ENCODE measurements at places on chromosomes 4 and X.

DNA sequence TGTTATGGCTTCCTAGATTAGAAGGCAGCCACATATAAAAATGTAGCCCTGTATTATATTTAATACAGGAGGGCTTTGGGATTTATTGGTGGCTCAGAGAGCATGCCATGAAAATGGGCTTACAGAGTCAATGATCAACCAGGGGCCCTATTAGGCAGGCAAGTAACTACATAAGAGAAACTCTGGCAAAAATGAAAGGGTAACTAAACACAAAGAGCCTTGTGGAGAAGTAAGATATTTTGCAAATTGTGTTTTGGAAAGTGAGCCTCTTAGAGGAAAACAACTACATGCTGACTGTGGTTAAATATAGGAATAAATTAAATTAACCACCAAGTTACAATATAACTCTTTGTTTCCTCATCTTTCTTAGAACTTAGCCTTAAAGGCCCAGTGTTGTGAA is 5.5 kb downstream of the SAT1 start:
- DNase-seq: no peak

DNA sequence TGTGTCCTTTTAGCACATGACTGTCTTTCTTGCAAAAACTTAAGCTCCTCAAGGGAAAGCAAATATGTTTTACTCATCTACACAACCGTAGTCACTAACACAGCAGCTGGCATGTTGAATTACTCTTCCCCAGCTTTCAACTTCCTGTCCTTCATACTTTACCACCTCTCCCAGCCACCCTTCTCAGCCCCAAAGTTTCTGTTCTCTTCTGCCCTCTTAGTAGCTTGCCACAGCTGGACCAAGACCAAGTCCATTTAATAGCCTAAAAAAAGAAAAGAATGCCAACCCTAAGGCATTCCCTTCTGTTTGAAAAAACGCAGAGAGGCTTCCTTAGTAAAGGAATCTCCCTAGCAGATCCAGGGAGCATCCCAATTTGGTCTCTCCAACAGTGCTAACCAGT is 36.8 kb downstream of the SRPX2 start:
- DNase-seq: no peak

DNA sequence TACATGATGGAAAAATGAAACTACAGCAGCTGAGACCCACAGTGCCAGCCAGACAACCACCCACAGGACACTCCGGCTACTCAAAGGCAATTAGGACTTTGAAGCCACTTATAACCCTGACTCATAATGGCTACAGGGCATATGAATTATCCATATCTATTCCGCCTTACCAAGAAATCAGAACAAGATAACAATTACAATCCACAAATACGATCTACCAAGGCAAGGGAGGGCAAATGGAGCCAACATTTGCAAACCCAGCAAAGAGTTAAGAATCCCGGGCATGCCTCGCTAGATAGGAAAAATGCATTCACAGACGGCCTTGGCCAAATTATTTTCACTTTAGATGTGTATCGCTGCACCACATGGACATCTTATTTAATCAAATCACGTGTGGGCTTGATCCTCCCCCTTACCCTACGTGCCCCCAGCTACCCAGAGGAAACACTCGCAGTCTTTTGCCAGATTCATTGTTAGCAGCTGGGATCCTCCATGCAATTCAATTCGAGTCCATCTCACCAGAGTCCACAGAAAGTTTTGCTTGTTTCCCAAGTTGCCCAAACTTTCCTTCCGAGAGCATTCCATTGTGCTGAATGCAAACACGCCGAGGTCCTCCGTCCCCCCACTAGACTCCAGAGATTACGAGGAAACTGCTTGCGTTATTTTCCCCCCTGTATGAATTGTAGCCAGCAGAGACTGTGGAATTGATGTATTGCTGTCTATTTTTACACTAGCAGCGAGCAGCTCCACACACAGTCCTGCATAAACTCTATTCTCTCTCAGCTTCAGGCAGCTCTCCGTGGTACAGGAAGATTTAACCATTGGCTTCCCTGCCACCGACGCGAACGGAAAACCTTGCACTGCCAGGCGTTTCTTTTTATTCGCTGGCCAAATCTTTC is 1.2 kb downstream of the PPARGC1A start:
- DNase-seq: peak; percentile 87

DNA sequence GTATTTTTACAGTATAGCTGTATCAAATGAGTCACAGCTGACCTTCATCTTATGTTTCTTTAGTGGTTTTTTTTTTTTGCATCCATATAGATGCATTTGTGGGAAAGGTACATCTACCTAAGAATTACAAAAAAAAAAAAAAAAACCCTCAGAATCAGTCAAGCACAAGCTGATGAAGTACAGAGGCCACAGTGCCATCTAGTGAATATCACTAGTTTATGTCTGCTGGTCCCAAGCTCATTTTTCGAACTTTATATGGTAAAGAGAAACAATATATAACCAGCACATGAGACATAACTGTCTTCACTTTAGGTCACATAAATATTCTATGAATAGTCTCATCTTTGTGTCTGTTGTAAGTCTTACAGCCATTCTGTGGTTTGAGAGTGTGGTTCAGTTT is 220.1 kb downstream of the DLG3 start:
- no peak for DNase-seq

DNA sequence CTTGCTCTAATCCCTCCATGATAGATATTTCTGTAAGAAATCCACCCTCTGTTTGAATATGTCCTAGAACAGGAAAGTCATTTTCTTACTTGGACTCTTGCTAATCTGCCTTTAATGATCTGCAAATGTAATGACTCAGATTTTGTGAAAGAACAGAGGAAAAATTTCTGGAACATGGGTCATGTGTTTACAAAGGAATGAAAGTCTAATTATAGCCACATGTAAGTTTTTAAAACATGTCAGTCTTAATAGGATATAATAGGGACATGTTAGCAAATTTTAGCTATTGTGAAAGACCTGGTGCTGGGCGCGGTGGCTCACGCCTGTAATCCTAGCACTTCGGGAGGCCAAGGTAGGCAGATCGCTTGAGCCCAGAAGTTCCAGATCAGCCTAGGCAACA is 47.6 kb downstream of the GRK4 start:
- peak; percentile 64 for DNase-seq

GRCh38 chr4:95674521-95674981 is 125.8 kb upstream of the UNC5C start:
- DNase-seq: no peak

- DNase-seq: no peak
Measured at GRCh38 chrX:45712067-45712466, 511.4 kb upstream of the DIPK2B start.

DNA sequence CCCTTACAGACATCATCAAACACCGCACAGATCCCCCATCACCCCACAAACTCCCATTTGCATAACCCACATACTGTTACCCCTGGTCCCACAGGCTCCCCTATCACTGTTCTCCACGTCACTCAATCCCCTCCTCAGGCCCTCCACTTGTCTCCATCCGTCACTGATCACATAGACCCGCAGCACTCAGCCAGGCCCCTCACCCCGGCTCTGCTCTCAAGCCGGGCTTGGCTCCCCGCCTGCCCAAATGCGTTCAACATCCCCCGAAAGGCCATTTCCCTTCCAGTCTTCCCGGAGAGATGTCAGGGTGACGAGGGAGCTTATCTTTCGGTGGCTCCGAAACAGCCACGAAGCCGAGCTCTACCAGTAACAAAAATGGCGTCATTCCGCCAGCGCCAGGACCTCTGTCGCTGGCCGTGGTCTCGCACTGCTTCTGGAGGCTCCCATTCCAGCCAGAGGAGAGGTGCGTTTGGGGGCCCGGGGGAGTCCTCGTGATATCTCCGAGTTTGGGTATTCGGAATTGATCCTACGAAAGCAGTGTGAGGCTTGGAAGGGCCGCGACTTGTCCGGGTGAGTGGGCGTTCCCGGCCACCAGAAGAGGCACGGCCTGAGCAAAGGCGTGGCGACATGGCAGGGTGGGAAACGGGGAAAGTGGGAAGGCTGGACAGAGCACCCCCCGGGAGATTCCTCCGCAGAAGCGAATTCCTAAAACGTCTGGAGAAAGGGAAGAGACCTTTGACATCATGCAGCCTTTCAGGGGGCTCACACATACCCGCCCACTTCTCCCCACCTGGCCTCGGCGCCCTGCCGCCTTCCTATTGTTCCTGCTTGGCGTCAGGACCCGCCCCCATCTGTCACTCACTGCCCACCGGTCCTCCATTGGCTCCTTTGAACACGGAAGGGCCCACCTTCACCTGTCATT is at the start of gene ZNF630:
ZNF630 (minus strand) TSS at position 577 of the 922 bp plus-strand sequence. CDS start 4,754 bp downstream, outside the sequence.
- DNase-seq: peak; percentile 33

GRCh38 chrX:7215842-7216241 is 67.9 kb upstream of the PUDP start:
- no peak for DNase-seq

GRCh38 chrX:31228415-31228832 is 156.6 kb upstream of the FTHL17 start:
- DNase-seq: peak; percentile 95

GRCh38 chr4:5037553-5038551 is 13.4 kb upstream of the STK32B start:
- DNase-seq: peak; percentile 83

DNA sequence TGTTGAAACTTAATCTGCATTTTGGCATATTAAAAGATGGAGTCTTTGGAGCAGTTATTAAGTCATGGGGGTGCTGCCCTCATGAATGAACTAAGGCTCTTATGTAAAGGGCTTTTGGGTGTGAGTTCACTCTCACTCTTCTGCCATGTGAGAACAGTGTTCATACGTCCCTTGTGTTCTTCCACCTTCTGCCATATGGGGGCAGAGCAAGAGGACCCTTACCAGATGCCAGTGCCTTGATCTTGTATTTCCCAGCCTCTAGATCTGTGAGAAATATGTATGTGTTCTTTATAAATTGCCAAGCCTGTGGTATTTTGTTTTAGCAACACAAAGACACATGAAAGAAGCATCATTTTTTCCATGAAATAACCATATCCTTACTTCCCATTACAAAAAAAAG is 213.9 kb downstream of the SPOCK3 start:
- no peak for DNase-seq

GRCh38 chrX:38166478-38167083 is 54.1 kb downstream of the SRPX start:
- no peak for DNase-seq

GRCh38 chr4:53489279-53489889 is 101.9 kb downstream of the LNX1 start:
- no peak for DNase-seq

GRCh38 chr4:182916483-182917181 is 554 bp downstream of the DCTD start:
- peak; percentile 35 for DNase-seq

DNA sequence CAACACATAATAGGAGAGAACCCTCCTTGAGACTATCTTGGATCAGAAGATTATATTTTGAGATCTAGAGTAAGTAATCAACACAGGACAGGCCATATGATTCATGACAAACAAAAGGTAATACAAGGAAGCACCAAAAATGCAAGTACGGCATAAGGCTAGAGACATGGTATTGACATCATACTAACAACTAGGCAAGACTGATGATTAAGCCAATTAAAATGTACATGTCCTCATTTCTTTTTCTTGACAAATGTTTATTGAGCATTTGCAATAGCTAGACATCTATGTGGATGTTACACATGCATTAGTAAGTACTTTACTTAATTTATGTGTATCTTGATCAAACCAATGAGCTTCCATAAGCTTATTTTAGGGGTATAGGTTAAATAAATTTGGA is 695.7 kb upstream of the GALNTL6 start:
- no peak for DNase-seq

DNA sequence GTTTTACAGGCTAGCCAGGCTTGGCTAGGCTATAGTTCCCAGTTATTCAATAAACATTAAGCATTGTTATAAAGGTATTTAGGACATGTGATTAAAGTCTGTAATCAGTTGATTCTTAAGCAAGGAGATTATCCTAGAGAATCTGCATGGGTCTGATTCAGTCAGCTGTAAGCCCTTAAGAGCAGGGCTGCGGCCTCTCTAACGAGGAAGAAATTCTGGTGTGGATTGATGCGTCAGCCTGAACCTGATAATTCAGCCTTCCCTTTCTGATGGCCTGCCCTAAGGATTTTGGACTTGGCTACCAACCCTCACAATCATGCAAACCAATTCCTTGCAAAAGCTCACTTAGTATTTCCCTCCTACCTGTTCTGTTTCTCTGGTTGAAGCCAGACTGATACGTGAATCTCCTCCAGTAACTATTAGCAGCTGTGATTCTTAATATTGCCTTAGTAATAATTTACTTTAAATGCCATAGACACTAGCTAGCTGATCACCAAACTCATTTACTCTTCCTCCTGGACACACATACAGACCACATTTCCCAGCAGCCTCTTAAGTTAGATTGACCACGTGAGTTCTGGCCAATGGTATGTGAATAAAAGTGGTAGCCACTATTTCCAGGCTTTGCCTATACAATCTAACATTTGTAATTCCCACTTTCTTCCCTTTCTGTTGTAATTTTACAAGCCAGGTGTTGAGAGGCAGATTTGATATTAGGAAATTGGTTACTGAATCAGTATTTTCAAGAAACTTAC is 678.0 kb upstream of the INTU start:
- no peak for DNase-seq

DNA sequence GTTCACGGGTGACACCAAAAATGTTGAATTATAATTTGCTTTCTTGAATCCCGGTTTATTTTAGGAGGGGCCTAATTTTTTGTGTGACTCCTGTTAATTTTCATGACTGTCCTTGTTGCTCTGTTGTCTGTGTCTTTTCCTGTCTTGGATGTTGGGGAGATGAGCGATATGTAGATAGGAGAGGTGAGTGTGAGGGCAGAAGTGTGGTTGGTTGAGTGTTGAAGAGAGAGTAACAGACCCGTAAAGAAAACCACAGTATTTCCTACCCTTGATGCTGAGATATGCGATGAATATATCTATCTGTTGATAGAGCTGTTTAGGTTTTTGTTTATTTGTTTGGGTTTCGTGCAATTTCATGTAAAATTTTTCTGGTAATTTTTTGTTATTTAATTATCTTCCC is 70.5 kb downstream of the CPE start:
- DNase-seq: no peak

- DNase-seq: no peak
Measured at GRCh38 chr4:174375422-174375821, 91.7 kb downstream of the CEP44 start.

- DNase-seq: no peak
Measured at GRCh38 chr4:79065262-79065661, 126.0 kb upstream of the PAQR3 start.

DNA sequence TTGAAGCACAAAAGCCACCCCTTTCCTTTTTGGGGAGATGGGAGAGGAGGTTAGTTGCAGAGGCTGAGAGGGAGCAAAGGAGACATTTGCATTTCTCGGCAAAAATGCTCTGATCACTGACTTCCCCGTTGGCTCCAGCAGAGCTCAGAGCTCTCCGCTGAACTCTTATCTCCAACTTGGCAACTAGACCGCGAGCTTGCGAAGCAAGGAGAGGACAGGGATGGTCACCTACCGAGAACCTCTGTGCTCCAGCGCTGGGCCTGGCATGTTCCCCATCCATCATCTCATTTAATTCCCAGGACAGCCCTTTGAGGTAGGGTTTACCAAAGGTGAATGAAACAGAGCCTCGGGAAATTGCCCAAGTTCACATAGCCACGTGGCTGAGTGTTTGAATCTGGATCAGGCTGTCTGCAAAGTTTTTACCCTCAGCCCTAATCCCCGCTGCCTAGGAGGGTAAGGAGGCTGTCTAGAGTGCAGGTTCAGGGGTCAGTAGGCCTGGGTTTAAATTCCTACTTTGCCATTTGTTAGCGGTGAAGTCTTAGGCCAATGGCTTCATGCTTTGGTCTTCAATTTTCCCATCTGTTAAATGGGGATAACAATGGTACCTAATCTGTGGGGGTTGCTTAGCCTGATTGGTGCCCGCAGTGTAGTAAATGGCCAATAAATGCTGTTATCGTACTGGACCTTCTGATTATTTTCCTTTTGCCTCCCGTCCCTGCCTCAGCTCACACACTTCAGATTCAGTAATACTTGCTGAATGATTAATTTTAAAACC is 3.8 kb upstream of the CITED1 start:
- DNase-seq: no peak

- DNase-seq: no peak
Measured at GRCh38 chr4:76716658-76717057, 181.3 kb downstream of the SOWAHB start.
